Cortex of kidney (tissue), 1 donor: ENCODE measurements at places on chromosomes 6 and 20.

GRCh38 chr6:167750956-167751358 is 75.8 kb upstream of the AFDN start:
- no peak for DNase-seq

GRCh38 chr20:39081255-39081654 is 119.1 kb downstream of the DHX35 start:
- no peak for DNase-seq

DNA sequence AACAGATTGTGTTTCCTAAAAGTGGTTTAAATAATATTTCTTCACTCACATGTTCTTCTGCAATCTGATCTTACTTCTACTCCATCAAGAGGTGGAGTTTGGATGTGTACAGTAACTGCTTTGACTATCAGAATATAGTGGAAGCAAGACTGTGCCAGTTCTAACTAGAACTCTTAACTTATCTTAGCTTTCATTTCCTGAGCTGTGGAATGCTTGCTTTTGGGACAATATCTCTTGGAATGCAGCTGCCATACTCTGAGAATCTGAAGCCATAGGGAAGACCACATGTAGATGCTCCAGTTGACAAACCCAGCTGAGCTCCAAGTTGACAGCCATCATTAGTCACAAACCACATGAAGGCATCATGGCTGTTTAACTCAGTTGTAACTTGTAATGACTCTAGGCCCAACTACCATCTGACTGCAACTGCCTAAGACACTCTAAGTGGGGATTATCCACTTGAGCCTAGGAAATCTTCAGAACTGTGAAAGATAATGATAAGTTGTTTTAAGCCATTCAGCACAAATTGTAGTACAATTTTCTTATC is 40.8 kb upstream of the MAN1A1 start:
- no peak for DNase-seq

DNA sequence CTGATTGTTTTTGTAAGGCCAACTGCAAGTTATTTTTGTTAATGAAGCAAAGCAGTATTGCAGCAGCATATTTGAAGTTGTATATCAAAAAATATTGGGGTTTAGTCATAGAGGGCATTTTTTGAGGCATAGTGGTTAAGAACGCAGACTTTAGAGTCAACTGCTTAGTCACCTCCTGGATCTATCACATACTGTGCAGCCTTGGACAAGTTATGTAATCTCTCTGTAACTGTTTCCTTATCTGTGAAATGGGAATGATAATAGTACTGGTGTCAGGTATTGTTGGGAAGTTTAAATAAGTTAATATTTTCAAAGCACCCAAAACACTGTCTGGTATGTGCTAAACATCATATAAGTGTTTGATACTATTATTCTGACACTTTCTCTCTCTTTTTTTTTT is 27.2 kb upstream of the EFHC1 start:
- no peak for DNase-seq

GRCh38 chr20:53625311-53626129 is 31.9 kb upstream of the ZNF217 start:
- no peak for DNase-seq

DNA sequence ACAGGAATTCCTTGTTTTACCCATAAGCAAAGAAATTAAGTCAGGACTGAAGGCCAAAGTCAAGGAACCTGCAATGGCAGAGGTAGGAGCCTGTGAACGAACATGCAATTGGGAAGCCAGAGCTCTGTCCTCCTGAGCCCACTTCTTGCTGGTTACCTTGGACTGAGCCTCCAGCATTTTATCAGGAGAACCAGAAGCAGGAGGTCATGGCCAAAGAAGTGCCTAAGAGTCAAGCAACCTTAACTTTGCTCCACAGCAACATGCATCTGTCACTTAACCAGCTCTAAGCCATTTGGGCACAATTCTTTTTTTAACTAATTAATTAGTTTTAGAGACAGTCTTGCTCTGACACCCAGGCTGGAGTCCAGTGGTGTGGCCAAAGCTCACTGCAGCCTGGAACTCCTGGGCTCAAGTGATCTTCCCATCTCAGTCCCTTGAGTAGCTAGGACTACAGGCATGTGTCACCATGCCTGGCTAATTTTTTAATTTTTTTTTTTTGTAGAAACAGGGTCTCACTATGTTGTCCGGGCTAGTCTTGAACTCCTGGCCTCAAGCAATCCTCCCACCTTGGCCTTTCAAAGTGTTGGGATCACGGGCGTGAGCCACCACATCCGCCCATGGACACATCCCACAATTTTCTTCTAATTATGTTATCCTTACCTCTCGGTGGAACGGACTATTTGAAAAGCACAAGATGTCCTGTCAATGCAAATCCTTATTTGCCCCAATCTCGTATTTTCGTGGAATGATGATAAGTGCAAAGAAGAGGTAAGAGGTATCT is 334.2 kb downstream of the CD83 start:
- no peak for DNase-seq
